ENCODE measurements at places on chromosomes 5 and 9. TPM values are rescaled to one million over a fixed set of nuclear protein-coding genes. Genes with fewer than 3 reads are reported as not detected.

The TMED9 gene
- total RNA-seq, result 64.5 TPM

The GTF3C5 gene
- total RNA-seq, result 47.1 TPM

The LRRC19 gene
- total RNA-seq, result 0.83 TPM

The MINAR2 gene
- 0.27 TPM for total RNA-seq

DNA sequence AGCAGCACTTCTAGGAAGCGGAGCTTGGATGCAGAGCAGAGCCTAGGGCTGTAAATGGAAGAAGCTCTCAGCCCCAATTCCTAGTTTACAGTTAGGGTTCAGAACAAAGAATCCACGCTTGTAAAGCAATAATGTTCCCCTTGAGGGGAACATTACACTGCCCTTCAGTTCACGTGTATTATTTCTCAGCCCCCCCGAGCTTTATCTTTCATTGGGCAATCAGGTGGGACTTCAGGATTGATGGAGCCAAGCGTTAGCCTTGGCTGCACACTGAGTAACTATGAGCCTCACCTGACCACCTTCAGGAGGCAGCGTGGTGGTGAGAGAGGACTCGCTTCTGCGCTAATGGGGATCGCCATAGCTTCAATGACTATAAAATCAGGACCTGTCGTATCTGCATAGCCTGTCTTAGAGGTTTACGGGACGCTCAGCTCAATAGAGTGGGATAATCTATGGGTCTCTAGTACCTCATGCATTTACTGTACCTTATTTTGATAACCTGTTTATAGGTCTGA is 157.0 kb upstream of the RASEF start:
- DNase-seq, result no peak
- H3K4me3 ChIP-seq, result peak overlapping the region; percentile 55
- H3K27me3 ChIP-seq, result no peaks in the 10 kb centered on the region

DNA sequence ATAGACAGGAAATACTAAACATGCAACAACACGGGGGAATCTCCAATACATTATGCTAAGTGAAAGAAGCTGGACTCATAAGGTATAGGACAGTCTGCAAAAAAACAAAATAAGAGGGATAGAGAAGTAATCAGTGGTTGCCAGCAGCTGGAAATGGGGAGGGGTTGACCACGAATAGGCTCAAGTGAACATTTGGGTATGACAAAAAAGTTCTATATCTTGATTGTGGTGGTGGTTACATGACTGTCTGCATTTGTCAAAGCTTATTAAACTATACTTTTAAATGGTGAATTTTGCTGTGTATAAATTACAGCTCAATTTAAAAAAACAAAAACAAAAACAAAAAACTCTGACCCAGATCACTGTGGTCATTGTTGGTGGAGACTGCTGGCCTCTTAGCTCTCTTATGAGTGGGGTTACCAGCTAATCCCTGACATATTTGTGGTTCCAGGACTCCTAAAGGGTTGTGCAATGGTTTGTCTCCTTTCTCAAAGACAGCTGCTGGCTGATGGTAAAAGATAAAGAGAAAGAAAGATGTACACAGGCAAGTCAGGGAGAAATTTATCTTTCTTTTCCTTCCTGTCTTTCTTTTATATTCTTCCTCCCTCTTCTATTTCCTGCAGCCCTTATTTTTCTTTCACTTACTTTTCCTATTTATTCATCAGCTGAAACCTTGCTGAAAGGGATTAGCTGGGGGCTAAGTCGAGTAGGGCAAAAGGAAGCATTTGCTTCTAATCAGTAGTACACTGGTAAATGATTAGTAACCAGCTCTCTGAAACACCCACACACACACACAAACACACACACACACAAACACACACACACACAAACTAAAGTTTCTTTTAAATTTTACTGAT is 42.6 kb upstream of the APC start:
- no peak overlapping the region for H3K27ac ChIP-seq
- no peaks in the 10 kb centered on the region for H3K4me1 ChIP-seq
- no peak for DNase-seq
- no peak overlapping the region for H3K4me3 ChIP-seq

- no peak overlapping the region for H3K27ac ChIP-seq
- no peak for DNase-seq
- H3K4me3 ChIP-seq, result no peak overlapping the region
- no peaks in the 10 kb centered on the region for H3K4me1 ChIP-seq
Measured at GRCh38 chr5:85388770-85389169, 1004.1 kb upstream of the EDIL3 start.

- no peak overlapping the region for H3K4me3 ChIP-seq
- H3K4me1 ChIP-seq, result peaks cover 15% of the 10 kb centered on the region
- H3K36me3 ChIP-seq, result no peaks in the 10 kb centered on the region
- no peak for DNase-seq
- H3K27me3 ChIP-seq, result no peaks in the 10 kb centered on the region
Measured at GRCh38 chr5:172172912-172173563, 15.0 kb downstream of the STK10 start.

DNA sequence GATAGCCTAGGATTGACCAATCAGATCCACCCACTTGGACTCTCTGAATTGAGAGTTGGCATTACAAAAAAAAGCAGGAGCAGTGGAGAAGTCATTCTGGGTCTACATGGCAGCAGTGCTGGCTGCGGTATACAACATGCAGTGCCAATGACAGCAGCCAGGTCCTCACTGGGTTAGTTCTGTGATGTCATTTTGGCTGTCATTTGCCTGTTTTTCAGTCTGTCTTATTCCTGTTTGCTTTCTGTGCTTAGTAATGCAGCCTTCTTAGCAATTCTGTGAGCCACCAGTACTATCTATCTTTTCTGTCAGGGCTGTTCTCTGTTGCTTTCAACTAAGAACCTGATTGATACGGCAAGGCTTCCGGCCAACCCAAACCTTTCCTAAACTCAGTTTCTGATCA is 471.8 kb downstream of the BNC2 start:
- no peaks in the 10 kb centered on the region for H3K4me1 ChIP-seq
- no peak for DNase-seq
- H3K4me3 ChIP-seq, result no peak overlapping the region
- no peak overlapping the region for H3K27ac ChIP-seq

DNA sequence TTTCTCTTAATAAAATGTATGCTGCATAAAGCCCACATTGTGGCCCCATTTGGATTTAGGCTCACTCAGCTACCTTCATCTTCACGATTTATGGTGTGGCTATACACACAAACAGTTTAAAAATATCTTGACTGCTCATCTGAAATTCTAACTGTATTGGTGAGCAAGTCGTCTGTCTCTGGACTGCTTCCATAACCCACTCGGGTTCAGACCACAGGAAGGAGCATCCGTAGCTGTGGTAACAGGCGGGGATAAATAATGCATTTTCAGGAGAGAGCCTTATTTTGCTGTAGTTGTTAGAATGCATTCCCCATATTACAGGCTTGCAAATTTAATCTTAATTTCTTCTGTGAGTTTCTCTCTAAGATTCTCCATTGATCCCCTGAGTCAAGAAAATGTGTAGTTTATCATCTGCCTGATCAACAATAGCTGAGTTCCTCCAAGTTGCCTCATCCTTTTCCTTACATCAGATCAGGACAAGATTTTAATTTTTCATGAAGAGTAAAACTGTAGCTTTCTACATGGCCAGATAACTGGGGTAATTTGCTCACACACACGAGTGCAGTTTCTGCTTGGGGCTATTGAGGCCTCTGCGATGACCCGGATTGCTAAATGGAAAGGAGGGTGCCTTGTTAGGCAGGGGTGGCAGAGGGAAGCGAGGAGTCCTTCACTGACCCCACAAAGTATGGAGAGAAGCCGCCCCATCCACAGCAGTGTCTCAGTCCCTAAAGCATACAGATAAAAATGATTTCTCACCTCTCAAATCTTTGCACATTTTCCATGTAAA is 133.9 kb downstream of the FSTL4 start:
- DNase-seq, result no peak
- H3K27me3 ChIP-seq, result no peaks in the 10 kb centered on the region
- no peak overlapping the region for H3K27ac ChIP-seq
- no peaks in the 10 kb centered on the region for H3K36me3 ChIP-seq
